ENCODE measurements at places on chromosomes 2 and 18.

DNA sequence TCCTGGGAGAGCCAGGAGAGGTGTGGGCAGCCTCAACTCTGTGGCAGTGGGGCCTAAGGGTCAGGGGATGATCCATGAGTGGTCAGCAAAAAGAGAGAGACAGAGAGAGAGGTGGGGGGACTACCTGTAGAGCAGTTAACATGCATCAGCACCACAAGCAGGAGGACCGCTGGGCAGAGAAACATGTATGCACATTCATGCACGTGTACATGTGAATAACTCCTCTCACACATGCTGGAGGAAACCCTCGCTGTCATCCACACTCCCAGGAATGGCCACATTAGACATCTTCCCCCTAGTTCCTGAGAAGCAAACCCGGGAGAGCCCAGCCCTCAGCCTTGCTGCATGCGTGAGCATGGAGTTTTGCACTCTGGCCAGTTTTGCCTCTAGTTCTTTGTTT is 166.1 kb downstream of the SMAD7 start:
- DNase-seq, result no peak

DNA sequence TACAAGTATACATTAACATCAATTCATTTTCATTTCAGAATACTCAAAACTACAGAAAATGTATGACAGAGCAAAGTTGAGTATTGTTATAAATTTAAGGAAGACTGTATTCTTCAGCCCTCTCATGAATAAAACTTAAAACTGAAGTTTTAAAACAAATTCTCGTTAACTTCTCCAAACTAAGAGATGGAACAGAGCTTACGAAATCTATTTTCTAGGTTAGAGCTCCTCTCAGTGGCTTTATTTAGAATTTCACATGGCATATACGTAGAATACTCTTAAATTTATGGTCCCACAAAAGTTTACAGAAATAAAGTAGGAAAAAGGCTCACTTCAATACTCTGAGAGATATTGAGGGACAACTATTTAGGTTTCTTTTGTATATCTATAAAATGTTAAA is 612.1 kb downstream of the KCNJ3 start:
- no peak for DNase-seq

DNA sequence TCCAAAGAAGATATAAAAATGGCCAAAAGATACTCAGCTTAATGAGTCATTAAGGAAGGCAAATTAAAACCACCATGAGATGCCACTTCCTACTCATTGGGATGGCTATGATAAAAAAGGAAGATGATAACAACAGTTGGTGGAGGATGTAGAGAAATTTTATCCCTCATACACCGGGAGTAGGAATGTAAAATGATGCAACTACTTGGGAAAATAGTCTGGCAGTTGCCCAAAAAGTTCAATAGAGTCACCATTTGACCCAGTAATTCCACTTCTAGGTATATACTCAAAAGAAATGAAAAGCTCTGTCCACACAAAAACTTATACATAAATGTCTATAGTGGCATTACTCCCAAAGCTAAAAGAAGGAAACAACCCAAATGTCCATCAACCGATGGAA is 10.1 kb upstream of the SULT1C2 start:
- DNase-seq, result no peak

GRCh38 chr2:121189661-121190381 is 95.2 kb downstream of the TFCP2L1 start:
- no peak for DNase-seq

- no peak for DNase-seq
Observed at GRCh38 chr18:41873730-41874129, 81.3 kb upstream of the PIK3C3 start.

GRCh38 chr2:191747170-191747530 is 69.2 kb downstream of the NABP1 start:
- no peak for DNase-seq
